NCI-H1417 (cell line): ENCODE measurements at places on chromosomes 13 and 19.

GRCh38 chr13:24149246-24150032 lies 11.1 kb upstream of the SPATA13 start:
- no peak for DNase-seq

DNA sequence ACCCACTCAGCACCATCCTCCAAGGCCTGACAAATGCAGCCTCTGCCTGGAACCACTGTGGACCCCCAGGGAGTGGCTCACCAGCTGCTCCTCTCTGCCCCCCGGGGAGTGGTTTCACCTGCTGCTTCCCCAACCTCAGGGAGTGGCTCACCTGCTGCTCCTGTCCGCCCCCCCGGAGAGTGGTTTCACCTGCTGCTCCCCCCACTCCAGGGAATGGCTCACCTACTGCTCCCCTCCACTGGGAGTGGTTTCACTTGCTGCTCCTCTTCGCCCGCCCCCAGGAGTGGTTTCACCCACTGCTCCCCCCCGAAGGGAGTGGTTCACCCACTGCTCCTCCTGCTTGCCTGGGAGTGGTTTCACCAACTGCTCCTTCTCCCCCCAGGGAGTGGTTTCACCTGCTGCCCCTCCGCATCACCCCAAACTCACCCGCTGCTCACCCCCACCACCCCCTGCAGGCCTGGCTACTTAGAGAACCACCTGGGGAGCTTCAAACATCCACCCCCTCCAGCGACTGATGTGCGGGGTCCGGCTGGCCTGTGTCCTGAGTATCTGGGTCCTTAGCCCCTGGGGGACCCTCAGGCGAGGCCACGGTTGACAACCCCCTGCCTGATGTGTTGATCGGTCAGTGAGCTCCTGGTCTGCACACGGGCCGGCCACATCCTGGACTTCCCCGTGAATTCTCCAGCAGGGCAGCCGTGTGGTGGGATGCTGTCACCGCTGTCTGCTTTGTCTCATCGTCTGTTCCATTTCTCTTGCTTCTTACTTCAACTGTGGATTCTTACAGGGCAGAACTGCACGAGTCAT lies 14.6 kb upstream of the TMEM255B start:
- peak; percentile 93 for DNase-seq

GRCh38 chr19:456547-457110 lies 4.2 kb downstream of the SHC2 start:
- no peak for DNase-seq

GRCh38 chr13:97935071-97935470 lies 18.4 kb upstream of the IPO5 start:
- no peak for DNase-seq

DNA sequence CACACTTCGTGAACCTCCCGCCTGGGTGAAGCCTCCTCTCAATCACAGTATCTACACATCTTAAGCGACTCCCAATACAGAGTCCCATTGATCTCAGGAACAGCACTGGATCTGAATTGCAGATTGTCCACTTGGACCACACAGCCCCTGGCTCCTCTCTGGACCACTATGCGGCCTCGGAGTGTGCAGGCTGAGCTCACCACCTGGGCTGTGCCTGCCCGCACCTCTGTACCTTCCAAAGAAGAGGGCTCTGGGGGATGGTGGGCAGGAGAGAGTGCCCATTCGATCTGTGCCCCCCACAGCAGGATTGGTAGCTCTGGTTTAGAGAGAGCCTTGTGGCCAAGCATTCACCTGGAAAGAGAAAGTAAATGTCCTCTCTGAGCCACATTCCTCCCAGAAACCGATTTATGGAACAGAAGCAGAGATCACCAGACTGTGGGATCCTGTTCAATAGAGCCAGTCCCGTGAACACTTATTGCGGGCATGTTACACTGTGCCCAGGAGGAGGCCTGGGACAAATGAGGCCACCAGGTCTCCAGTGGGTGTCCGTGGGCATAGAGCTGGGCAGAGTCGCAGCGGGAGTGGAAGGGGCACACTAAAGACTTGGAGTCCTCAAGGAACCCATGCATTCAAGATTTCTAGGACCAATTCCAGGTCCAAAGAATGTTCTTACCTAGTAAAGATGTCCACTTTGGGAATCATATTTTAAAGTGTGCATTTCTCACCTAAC lies 141.6 kb upstream of the SOX1 start:
- no peak for DNase-seq

GRCh38 chr19:3455393-3455955 lies 24.9 kb downstream of the SMIM24 start:
- no peak for DNase-seq

GRCh38 chr19:15318241-15318691 lies 14.1 kb downstream of the BRD4 start:
- DNase-seq: no peak

DNA sequence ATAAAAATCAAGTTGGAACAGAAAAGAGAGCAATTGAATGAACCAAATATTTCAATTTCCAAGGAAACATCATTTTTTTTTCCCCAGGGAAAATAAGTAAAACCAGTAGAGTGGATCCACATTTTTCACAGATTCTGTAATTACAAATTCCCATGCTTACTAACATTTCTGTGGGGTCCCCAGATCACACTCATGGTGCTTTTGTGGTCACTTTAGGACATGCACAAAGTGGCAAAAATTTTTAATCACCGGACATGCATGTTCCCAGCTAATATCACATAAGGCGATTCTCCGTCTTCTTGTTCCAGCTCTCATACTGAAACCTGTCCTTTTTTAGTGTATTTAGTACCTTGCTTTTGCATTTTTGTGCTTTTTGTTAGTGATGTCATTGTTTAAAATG lies 748.2 kb upstream of the SLITRK1 start:
- no peak for DNase-seq

DNA sequence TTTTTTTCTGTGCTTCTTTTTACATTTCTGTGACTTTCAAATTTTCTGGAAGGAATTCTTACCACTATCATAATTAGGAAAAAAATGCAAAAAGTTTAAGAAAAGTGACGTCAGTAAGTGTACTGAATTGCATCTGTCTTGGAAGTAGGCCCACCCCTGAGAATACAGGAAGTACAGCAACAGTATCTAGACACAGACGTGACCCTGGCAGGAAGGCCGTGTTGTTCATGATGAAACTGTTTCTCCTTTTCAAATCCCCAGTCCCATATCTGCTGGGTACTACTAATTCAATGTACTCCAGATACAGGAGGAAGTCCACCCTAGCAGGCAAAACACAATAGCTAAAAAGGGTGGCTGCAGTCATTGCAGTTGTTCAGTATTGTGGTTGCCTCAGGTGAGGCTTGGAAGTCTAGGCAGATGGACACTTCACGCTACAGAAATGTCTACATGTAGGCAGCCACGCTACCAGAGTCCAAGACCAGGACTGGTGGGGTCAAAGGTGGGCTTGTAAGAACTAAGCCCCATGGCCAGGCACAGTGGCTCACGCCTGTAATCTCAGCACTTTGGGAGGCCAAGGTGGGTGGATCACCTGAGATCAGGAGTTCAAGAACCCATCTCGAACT lies 49.6 kb upstream of the MED4 start:
- DNase-seq: no peak

GRCh38 chr19:51691074-51691583 lies 2.0 kb upstream of the SPACA6 start:
- DNase-seq: no peak

DNA sequence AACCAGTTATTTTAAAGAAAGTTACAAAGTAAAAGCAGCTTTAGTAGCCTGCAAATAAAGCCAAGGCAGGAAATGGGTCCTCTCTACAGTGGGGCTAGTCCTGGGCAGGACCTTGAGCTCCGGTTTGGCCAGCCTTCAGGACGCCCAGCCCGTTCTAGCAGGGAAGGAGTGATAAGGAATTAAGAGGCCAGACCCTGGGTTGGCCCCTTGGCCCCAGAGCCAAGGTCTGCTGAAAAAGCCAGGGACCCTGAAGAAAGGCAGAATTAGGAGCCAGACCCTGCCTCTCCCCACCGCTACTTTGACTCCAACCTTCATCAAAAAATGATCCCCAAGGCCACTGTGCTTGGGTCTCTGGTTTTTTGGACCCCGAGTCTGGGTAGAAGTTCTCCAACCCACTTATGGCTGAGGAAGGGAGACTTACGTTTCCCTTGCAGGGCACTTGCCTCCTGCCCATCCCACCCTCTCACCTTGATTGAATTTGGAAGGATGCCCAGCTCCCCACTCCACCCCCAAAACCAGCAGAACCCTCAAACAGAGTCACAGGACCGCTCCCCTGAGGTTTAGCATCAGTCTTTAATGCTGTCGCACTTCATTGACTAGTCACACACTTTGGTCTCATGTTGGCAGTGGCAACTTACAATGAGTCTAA lies 3.9 kb downstream of the DNAJB1 start:
- no peak for DNase-seq

- DNase-seq: no peak
These were observed 327.5 kb upstream of the DACH1 start for GRCh38 chr13:72194523-72194922.
